Cardiac muscle cell (in vitro differentiated cells and primary cell): ENCODE measurements at places on chromosomes 4 and X. TPM values are rescaled to one million over a fixed set of nuclear protein-coding genes. Genes with fewer than 3 reads are reported as not detected.
A peak's percentile ranks its signal among the peaks of the same experiment; 100 is the strongest.

Gene HEPH
- total RNA-seq, result 99.9 and 137 TPM in 2 replicates

GRCh38 chr4:169286562-169287301, 16.0 kb upstream of the SH3RF1 start:
- no peak for DNase-seq

GRCh38 chr4:6372649-6373525, 99.5 kb downstream of the PPP2R2C start:
- peak; percentile 45 for DNase-seq

DNA sequence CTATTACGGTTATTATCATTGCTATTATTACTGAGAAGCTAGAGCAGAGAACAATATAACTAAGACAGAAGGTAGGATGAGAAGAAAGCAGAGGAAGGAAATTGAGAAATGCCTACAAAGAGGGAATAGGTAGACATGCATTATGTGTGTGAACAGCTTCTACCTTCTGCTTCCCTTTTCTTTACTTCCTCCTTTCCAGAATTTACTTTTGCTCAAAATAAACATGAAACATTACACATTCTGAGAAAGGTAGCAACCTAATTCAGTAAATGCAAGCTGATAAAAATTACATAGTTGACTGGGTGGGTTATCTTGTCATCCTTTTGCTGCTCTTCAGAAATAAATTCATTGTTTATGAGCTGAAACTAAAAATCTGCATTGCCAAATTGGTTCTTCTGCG, 54.6 kb downstream of the AMOT start:
- DNase-seq, result no peak

- DNase-seq, result no peak
Measured at GRCh38 chr4:178083968-178084367, 641.7 kb upstream of the AGA start.

GRCh38 chr4:127410201-127410600, 222.6 kb upstream of the INTU start:
- DNase-seq, result no peak

DNA sequence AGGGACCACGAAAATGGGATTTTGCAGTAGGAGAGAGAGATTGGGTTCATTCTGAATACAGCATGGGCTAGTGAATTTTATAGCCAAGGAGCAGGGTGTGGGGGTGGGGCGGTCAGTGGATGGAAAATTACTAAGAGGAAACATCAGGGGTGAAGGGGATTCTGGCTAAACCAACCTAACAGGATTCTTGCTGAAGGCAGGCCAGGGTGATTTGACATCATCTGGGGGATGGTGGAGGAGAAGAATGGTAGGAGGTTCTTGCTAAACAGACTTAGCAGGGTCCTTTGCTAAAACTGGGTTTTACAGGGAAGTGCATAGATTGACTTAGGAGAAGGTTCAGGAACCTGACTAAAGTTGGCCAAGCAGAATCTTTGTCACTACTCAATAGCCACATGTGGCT, 91.9 kb downstream of the DNAAF6 start:
- no peak for DNase-seq
